ENCODE measurements at places on chromosomes 6 and 20.

- DNase-seq = no peak
Measured at GRCh38 chr20:30985386-30985785, 272.1 kb upstream of the DEFB115 start.

DNA sequence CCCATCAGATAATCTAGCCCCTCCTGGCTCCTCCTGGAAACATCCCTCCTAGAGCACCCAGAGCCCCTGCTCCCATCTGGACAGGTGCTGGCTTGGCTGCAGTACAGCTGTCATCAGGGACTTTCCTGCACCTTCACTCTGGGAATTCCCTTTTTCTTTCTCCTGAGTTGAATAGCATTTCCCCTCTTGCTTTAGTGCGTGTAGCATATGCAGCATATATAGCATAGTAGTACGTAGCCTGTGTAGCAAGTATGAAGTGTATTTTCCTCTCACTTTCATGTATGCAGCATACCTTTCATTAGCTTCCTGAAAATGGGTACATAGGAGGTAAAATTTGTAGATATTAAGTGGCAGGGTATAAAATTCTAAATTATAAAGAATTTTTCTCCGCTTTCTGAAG, 352.9 kb downstream of the ESR1 start:
- no peak for DNase-seq

DNA sequence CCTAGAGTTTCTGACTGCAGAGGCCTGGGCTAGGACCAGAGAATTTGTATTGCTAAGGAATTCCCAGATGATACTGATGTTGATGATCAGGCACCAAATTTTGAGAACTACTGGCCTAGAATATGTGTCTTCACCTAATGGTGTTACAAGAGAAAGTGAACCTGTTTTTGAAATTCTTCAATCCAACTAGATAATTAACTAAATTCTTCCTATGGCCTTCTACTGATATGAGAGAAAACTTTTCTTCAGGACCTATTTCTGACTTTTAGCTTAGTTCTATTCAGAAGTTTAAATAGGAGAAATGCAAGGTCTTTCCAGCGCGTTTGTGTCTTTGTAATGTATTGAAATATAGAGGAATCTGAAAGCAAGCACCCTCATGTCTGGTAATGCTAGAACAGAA, 7.3 kb downstream of the NKAIN2 start:
- no peak for DNase-seq

DNA sequence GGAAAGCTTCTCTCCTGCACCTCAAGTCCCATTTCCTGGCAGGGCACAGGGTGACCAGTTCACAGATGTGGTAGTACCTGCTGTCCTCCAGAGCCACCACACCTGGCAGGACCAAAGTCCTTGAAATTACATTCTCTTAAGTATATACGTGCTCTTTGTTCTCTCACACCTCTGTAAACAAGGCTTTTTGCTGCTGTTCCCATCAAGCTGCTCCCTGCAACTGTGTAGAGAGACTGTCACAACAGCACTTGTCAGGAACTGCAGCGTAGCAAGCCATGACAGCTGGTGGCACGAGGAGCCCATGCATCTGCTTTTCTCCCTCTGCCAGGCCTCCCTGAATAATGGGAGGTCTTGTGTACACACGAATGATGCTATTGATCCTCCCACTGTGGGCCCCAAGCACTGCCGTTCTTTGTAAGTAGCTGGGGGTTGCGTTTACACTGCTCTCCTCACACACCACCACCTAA, 431.8 kb downstream of the CD83 start:
- DNase-seq = no peak

- DNase-seq = no peak
Measured at GRCh38 chr20:23084845-23085365, 1.2 kb downstream of the CD93 start.

DNA sequence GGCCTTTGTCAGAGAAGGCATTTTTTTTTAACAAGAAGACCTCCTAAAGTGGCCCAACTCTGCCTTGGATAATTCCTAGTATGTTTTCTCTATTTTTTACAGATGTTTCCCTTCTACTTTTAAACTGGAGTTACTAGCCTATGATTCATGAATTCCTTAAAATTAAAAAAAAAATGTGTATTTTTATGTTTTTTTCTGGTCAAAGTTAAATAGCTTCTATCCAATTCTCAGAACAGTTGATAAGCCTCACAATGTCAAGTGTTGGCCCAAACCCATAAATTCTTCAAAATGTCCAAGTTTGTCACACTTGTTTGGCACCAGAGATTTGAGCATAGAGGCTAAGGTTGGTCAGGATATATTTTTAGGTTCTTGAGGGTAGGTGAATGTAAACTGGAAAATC, 64.0 kb downstream of the JAG1 start:
- DNase-seq = no peak

DNA sequence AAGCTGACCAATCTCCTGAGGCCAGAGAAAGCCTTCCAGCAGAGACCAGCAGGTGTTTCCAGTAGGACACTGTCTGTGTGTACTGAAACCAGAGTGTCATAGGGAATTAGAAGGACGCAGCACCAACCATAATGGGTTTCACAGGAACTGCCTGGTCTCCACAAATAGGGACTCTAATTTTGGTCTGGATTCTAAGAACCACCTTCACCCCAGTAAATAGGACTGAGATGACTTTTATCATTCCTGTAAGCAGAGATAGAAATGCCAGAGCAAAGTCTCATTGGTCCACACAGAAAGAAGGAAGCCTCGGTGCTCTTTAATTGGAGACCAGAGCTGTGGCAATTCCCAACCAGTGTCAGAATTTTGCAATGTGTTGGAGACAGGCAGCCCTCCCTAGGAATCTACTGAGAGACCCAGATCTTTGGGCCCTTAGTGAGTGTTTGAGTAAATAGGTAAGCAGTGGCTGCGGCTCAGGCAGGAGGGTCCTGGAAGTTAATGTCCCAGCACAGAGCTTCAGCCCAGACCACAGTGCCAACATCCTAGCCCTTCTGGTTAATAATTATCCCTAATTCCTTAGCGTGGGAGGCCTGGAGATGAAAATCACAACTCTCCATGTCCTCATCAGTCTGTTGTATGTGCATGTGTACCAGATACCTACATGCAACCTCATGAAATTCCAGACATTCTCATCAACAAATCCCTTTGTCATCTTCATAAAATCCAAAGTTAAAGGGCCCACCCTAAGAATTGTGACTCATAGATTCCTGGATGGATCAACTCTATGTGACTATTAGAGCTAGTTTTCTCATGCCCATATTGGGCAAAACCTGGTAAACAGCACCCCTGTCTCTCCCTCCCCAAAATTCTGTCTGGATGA, 81.2 kb downstream of the UNC5CL start:
- DNase-seq = no peak

- no peak for DNase-seq
Measured at GRCh38 chr6:135170849-135171248, 10.3 kb upstream of the MYB start.

DNA sequence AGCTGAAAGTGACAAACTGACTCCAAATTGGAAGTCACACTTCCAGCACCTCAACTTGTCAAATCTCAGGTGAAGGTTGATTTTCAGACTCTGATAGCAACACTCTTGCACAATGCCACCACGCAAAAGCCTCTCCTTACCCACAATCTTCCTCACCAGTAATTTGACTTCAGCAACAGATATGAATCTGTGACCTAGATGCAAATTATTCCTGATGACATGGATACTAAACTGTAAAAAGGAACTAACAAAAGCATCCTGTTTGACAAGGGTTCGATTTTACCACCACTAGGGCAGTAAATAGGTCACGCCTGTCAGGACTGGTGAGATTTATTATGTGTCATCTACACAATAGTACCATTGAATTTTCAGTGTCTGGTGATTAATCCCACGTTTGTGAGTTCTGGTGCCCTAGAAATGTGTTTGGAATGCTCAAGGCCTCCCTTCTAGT, 134.4 kb upstream of the COL21A1 start:
- DNase-seq = no peak

DNA sequence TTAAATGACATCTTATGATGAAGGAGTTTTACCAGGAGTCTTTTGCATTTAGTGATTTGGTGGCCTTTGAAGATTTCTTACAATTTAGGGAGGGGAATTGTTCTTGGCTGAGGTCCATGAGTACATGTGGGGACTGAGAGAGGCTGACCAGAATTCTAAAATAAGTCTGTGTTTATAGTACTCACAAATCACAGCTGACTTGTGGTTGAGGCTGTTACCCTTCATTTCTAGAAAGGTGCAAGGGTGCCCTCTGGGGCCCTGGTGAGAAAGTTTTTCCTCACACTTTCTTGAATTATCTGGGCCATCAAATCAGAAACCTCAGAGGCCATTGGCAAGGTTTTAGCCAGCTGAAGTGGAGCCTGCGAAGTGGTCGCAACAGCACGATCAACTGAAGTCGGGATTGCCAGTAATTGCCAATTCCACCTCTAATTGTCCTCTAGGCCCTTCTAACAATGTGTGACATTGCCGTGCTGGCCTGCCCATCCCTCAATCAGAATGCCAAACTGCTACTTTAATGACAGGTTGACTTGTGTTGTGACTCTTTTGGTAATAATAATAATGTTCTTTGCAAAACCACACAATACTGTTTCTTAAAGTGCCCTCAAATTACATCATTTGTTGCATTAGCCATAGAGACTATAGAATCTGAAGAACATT, 221.6 kb downstream of the OGFRL1 start:
- DNase-seq = no peak

DNA sequence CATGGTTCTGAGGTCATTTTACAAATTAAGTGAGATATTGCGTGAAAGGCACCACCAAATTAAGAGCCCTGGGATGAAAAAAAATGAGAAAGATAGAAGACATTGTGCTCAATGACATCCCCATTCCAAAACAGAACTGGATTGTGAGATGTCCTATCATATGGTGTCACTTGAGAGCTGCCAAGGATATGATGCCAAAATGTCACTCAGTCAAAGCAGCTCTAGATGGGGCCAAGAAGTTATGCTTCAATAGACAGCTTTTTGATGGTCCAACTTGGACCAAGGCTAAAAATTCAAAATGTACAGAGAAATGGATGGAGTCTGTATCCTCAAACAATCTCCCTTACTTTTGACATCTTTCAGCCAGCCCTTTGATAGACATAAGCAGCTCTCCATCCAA, 180.8 kb downstream of the UST start:
- DNase-seq = no peak

DNA sequence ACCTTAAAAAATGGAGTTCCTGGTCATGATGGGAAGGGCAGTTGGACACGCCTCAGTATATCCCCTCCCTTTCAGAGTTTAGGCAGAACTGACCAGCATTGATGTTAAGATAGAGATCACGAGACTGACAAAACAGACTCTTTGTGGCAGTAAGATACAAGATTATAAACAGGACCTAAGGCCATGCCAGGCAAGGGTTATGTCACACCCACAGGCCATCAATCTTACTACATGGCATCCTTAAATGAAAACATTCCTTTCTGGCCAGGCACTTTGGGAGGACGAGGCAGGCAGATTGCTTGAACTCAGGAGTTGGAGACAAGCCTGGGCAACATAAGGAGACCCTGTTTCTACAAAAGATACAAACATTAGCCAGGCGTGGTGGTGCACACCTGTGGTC, 129.3 kb upstream of the MLN start:
- DNase-seq = no peak

- no peak for DNase-seq
Measured at GRCh38 chr6:100458841-100459591, 5.7 kb downstream of the SIM1 start.

DNA sequence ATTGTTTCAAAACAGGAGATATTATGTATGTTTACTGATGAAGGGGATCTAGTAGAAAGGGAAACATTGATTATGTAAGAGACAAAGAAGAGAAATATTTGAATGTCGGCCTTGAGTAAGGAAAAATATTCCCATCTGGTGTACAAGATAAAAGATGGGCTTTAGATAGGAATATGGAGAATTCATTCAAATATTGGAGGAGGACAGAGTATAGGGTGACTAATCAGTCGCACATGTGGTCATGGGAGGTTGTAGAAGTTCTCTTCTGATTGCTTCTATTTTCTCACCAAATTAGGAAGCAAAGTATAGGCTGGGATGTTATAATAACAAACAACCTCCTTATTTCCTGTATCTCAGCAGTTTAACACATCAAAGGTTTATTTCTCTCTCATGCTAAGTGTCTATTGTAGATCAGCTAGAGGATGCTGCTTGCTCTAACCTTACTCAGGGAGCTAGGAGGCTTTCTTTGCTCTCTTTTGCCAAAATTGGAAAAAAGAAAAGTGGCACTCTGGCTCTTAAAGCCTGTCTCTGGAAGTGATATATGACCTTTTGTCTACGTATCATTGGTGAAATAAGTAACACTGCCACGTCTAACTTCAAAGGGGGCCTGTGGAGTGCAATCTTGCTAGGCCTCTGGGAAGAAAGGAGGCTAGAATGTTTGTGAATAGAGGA, 1.2 kb upstream of the HDDC2 start:
- DNase-seq = peak; percentile 58

DNA sequence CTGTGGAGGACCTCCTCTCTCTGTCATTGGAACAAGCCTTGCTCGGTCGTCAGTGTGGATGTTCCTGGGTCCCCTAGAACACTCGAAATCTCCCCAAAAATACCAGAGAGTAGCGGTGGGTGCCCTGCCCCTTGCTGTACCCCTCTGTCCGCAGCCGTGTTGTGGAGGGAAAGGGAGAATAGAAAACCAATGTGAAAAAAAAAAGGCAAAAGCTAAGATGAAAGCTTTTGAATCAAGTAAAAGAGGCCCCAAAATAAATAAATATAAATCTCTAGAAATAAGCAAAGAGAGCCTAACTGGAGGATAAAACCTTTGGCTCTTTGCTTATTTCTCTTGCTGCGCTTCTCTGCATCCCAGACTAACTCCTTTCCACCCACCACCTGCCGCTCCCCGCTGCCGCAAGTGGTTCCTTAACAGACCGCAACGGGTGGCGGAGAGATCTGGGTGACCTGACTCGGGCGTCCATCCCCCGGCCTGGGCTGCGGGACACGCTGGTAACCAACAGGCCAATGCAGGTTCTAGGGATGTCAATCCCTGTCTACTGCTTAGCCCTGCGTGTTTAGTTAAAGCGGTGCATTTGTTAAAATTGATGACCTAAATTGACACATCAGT, 110.0 kb downstream of the GPX5 start:
- DNase-seq = no peak

DNA sequence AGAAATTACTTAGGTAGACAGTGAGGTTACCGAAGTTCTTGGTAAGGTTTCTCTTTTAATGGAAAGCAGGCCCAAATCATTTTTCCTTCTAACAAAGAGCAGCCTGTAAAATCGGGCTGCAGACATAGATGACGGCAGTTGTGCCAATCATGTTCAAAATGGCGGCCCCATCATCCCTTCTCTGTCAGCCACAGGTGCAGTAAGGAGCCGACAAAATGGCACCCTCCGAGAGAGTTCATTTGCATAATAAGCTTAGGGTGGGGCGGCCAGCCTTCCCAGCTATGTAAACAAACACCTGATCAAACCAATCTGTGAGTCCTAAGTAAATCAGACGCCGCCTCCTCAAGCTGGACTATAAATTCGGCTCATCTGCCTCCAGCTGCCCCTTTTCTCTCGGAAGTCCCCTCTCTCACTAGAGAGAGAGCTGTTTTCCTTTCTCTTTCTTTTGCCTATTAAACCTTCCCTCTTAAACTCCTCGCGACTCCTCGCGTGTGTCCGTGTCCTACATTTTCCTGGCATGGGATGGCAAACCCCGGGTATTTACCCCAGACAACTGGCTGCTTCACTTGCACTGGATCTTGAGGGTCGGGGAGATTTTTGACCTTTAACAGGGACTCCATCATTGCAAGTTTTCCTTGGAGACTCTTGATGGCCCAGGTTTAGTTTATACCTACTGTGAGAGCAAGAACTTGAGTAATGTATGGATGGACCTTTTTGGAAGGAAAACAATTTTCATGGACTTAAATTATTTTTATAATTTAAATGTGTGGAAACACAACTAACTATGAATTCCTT, 8.9 kb upstream of the DDR1 start:
- no peak for DNase-seq

All from naive thymus-derived CD8-positive, alpha-beta T cell (primary cell).